ENCODE measurements at places on chromosomes 13 and 19.

DNA sequence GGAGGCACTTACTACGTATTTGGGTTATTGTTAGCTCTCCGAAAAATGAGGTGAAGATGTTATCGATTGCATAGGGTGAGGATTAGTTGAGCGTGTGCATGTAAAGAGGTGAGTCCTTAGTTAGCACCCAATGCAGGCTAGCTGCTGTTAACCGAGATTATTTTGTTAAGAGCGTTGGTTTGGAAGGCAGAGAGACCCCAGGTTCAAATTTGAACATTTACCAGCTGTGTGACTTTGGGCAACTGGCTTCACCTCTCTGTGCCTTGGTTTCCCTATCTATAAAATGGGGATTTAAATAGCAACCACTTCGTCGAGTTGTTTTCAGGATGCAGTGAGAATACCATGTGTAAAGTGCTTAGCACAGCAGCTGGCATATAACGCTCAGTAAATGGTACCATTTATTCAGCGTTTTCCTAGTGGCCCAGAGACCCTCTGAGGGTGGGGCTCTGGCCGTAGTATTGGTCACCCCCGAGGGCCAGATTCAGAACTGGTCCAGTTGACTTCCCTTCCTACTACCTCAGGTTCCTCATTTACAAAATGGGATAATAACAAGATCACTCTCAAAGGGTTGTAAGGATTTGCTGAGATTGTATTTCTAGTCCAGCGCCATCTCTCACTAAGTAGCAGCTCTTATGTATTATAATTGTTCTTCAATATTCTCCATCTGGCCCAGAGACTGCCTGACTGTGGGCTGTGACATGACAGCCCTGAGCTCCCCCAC, 887 bp downstream of the SIPA1L3 start:
- DNase-seq = no peak

DNA sequence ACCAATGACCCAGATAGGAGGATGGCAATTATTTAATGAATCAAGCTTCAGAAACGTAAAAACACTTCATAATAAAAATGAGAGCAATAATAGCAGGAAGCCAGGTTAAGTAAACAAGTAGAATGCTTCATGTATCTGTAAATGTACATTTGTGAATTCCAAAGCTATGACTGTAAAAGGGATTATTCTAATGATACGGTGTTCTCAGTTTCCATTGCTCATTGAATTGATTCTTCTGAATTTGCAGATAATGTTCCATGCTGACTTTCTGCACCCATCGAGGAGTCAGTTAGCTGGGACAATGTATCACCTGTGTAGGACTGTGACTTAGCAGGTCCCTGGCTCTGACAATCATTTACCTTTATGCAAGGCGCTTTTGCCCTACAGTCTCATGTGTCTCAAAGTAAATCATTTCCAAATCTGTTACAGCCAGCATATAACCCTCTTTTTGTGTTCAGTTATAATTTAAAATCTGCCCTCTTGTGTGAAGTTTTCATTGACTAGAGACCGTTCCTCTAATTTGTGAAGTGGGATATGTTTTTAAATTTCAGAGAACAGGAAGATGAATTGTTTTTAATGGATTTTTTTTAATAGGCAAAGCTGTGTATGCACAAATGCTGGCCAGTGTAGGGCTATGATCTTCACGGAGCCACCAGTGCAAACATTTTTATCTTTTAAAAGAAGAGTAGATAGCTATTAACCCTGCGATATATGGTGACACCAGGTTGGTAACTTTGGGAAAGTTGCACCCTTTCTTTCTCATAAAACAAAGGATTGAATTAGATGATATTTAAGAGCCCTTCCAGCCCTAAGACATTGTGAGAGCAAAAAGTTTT, 267.1 kb downstream of the KLF5 start:
- no peak for DNase-seq

DNA sequence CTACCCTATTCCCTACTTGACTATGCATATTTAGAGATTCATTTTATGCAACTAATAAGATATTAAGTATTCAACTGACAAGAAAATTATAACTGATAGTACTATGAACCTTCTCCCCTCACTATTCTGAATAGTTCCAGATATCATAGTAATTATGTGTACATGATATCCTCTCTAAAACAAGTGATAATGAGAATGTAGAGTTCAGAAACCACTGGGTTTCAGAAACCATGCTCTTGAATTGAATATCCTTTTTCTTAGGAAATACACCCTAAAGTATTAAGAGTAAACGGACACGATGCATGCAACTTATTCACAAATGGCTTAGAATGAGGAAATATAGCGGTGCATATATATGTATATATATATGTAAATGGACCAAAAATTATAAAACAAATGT, 160.9 kb downstream of the TBC1D4 start:
- DNase-seq = no peak

DNA sequence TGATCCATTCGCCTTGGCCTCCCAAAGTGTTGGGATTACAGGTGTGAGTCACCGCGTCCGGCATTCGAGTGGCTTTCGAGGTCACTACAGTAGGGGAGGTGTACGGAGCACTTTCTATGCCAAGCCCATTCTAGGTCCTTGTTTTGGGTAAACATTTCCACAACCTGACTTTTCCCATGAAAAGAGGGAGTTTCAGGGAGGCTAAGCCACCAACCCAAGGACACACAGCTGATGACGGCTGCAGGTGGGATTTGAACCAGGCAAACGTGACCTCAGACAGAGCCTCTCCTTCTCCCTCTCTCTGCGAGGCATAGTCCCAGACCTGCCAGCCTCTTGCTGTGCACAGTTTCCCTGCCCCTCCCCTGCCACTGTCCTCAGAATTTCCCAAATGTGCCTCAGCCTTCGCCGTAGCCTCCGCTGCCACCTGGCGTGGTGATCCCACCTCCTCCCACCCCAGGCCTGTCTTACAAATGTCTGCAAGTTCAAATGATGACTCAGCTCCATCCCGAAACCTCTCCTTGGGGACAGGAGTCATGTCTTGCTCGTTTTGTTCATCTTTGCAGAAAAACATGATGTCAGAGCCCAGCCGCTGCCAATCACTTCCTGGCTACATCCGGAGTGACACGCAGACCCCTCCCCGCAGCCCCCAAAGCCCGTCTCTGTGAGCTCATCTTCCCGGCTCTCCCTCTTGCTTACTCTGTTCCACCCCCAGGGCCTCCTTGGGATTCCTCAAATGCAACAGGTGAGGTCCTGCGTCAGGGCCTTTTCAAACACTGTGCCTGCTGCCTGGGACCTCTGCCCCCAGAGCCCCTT, 6.6 kb upstream of the GADD45B start:
- DNase-seq = no peak

- DNase-seq = no peak
These were observed 2.5 kb downstream of the AKT1S1 start for GRCh38 chr19:49874503-49875157.

DNA sequence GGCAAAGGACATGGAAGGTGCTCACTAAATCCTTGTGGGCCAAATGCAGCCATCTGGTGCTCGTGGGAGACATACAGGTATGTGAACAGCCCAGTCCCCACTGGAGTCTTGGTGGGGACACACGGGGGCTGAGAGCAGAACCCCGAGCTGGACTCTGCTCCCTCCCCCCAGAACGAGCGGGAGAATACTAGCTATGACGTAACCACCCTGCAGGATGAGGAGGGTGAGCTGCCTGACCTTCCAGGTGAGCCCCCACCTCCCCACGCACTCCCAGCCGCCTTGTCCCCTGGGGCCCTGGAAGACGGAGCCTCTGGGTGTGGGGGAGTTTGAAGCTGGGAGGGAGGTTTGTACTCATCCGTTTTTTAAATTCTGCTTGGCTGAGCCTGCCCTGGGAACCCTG, 13.5 kb upstream of the EBI3 start:
- no peak for DNase-seq

DNA sequence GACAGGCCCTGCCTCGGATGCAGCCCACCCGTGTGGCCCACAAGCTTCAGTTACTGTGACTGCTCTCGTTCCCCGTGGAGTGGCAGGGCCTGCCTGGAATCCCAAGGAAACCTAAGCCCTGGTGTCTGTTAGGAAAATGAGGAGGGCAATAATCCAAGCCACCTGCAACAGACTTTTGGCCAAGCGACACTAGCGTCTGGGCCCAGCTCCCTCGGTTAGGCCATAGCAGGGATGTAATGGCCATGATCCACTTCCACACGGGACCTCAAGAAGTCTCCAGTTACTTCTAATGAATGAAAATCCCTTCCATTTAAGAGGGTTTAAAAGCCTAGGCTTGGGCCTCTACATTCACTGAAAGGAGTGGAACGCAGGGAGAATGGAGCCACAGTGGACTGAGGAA, 8.9 kb downstream of the ZC3H4 start:
- no peak for DNase-seq

- no peak for DNase-seq
These were observed 22.0 kb downstream of the MISP start for GRCh38 chr19:772730-773436.

- no peak for DNase-seq
These were observed 260.2 kb downstream of the DACH1 start for GRCh38 chr13:71606818-71607217.

DNA sequence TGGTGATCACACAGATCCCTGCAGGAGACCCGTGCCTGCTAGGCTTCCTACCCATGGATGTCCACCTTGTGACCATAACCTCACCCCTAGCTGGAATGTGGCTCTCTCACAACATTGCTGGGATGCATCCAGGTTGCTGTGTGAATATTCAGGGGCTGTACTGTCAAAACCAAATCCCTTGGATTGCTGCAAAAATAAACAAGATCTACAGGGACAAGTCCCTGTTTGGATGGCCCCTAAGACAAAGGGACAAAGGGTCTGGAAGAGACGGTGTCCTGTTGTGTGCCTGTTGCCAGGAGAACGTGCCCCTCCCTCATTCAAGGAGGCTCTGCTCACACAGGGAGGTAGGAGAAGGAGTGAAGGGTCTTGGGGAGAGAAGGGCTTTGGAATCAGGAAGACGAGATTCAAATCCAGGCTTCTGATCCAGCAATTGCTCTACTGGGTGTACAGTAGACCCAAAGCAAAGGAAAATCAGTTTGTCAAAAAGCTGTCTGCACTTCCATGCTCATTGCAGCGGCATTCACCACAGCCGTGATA, 89.2 kb upstream of the WASF3 start:
- DNase-seq = no peak

DNA sequence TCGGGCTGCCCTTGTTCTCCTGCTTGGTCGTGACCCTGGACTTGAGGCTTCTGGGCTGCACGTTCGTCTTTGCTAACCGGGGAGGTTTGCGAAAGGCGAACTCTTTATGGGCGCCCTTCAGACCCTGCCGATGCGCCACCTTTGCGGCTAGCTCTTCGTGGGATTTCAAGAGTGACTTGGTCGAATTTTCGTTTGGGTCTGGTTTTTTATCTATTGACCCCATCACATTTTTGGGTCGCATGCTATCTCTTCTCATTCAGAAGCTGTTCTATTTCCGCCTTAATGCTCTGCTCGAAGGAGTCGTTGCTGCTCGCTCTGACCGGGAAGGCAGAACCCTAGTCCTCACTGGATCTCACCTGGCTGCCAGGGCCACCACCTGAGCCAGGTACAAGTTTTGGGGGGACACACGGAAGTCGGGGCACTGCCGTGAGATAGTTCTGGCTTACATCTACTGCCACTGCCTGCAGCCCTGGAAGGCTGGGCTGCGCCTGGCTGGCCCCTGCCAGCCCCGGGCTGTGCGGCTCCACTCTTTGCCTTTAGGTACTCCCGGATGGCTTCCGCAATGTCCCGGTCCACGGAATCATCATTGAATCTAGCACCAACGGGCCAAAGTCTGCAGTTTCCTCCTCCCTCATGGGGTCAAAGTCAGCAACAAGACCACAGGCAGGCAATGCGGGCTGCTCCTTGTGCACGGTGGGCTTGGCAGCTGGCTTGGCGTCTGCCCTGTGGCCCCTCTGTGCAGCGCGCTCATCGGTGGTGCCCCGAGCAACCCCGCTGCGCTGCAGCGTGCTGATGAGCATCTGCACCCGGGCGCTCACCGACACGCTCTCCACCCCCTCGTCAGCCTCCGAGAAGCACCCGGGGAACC, 16.2 kb downstream of the RB1 start:
- DNase-seq = no peak

DNA sequence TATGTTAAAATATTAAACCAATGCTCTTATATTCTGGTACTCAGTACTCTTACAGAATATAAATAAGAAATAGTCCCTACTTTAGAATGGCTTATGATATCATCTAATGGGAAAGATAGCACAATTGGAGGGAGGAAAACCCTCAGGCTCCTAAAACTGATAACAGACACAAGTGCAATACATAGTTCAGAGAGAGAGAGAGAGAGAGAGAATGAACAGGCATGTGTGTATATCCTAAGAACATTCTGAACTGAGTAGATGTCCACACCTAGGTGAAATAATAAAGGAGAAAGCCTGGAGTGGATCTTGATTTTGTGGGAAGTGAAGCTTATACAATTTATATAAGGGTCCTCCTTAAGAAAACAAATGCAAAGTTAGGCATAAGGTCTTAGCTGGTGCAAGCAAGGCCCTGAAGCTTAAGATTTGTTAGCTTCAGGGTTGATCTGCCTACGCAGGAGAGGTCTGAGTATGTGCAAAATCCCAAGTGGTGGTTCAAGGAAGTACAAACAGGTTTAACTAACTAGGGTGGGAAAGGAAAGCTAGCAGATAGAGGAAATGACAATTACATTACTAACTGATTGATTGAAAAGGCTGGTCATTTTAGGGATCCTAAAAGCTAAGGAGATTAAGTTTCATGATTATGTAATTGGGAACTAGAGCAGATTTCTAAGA, 53.3 kb downstream of the SOX21 start:
- no peak for DNase-seq

- no peak for DNase-seq
These were observed 7.4 kb downstream of the SHFL start for GRCh38 chr19:10093295-10094186.

GRCh38 chr13:90868321-90868920, 479.1 kb upstream of the MIR17HG start:
- no peak for DNase-seq

GRCh38 chr19:49390131-49390928, 2.3 kb downstream of the KASH5 start:
- no peak for DNase-seq

DNA sequence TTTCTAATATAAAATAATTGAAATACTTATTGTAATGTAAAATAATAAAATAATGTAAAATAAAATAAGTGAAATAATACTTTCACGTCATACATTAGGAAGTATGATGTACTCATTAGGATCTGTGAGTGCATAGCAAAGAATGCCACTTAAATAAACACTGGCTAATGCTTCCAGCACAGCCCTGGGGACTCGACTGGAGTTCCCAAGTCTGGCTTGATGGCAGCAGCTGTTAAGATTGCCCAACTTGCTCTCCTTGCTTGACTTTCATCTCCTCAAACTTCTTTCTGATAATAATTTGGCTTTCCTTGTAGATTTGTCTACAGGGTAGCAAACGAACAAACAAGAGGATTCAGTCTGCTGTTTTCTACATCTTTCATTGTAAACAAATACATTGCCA, 191.9 kb downstream of the COG6 start:
- no peak for DNase-seq
